ENCODE measurements at places on chromosomes 2 and 18.

GRCh38 chr2:198376677-198377076, 572.3 kb downstream of the PLCL1 start:
- no peak for DNase-seq

- no peak for DNase-seq
These were observed 82.0 kb downstream of the ZNF516 start for GRCh38 chr18:76412818-76413565.

DNA sequence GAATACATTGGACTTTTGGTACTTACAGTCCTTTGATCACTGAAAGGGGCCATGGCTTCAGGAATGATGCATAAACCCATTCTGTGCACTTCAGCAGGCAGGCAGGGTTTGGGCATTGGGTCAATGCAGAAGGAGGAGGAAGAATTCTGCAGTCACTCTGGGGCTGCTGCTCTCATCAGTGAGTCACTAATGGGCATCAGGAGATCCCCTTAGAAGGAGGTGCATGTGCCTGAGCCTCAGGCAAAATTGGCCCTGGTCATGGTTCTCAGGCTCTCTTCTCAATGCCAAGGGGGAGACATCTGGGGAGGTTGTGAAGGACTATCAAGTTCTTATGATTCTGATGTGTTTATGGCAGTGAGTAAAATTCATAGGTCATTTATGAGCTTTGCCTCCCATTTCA, 52.0 kb upstream of the TNP1 start:
- DNase-seq: no peak

DNA sequence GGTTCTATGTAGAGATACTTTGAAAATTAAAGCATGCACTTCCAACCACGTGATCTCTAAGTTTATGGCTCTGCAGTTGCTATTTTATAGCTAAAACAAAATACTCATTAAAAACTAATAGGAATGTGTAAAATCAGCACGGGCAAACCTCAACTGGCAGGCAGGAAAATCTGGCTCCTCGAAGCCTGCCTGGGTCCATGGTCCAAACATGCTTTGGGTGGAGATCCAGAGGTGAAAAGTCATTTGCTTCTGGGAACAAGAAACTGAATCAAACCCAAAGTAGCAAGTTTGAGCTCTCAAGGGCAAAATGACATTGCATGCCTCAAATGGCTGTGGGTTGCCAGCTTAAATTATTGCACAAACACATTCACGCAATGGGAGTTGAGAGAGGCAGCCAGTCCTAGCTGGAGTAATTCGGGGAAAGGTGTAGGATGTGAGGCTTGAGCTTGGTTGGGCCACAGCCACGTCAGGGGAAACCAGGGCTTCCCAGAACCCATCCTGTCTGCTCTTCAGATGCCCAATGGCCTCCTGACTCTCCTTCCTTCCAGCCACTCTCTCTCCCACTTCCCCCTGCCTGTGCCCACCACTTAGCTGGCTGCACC, 75.2 kb upstream of the LCLAT1 start:
- no peak for DNase-seq

DNA sequence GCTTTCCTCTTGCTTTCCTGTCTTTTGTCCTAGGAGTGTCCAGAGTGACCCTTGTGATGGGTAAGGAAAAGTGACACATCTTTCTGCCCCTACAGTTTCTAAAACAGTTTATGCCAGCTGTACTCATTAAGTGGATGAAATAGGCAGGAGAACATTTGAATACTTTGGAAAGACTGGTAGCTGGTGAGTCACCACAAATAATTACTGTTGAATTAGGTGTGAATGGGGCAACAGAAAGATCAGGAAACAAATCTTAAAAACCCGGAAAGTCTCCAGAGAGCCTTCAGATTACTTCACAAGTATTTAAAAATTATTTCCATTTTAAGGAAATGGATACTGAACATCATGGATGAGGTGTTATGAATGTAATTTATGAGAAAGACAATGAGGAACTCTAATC, 278.5 kb downstream of the CLIP4 start:
- no peak for DNase-seq

DNA sequence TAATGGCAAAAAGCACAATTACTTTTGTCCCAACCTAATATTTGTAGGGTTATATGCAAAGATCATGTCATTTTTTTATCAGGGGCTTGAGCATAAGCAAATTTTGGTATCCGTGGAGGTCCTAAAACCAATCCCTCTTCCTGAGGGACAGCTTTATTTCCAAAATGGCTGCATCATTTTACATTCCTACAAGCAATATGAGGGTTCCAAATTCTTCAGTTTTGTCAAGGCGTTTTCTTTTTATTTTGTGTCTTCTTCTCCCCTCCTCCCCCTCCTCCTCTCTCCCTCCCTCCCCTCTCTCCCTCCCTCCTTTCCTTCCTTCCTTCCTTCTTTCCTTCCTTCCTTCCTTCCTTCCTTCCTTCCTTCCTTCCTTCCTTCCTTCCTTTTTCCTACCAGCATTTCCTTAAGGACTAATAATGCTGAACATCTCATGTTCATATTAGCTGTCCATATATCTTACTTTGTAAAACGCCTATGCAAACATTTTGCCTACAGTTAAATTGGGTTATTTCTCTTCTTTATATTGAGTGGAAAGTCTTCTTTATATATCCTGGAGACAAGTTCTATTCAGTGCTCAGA, 881.8 kb downstream of the DCDC2C start:
- DNase-seq: no peak

DNA sequence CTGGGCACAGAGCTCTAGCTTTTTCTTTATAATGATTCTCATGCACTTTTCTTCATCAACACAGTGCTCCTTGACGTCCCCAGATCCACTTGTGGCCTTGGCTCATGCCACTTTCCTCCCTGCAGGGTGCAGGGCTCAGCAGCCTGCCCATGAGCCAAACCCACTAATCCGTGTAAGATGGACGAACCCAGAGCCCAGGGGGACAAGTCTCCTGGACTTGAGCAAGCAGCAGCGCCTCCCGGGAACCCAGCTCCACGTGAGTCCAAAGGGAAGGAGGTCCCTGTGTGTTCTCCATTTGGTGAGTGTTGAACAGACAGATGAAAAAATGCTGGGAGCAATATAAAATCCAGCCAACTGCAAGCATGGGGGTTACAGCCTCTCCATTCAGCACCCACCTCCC, 470.6 kb upstream of the HS6ST1 start:
- no peak for DNase-seq

GRCh38 chr18:31424383-31424988, 23.1 kb upstream of the DSG3 start:
- no peak for DNase-seq

- DNase-seq: no peak
These were observed 77.0 kb downstream of the PDCL3 start for GRCh38 chr2:100639588-100640390.

- DNase-seq: no peak
These were observed at the start of gene DPYSL5 for GRCh38 chr2:26847655-26848335. Gene DPYSL5 (plus strand): TSS chr2:26848132. CDS start chr2:26898500, 50,368 bp downstream.

GRCh38 chr2:81077396-81077795, 772.8 kb upstream of the LRRTM1 start:
- no peak for DNase-seq

DNA sequence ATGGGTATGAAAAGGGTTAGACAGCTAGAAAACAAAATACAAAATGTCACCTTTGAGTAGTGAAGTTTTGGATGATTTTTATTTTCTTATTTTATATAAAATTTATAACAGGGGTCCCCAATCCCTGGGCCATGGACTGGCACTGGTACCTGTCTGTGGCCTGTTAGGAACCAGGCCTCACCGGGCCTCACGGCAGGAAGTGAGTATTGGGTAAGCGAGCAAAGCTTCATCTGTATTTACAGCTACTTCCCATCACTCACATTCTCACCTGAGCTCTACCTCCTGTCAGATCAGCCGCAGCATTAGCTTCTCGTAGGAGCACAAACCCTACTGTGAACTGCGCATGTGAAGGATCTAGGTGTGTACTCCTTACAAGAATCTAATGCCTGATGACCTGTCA, 202.8 kb upstream of the TWIST2 start:
- no peak for DNase-seq

DNA sequence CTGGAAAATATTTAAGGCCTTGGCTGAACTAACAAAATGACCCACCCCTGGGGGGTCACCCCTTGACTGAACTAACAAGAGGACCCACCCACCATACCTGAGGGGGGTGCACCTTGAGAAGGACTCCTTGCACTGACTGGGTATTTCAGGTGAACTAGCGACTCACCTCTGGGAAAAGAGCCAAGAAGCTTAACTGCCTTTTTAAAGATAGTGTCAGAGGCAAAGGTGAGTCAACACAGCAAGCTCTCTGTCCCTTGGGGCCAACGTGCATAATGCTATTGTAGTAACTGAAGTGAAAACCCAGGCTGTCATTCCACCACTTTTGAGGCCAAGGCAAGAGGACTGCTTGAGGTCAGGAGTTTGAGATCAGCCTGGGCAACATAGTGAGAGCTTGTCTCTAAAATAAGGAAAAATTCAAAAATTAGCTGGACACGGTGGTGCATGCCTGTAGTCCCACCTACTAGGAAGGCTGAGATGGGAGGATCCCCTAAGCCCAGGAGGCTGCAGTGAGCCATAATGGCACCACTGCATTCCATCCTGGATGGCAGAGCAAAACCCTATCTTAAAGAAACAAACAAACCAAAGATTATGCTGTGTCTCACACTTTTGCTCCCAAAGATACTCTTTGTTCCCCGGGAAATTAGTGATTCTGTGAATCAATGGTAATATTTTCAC, 36.4 kb upstream of the ZCCHC2 start:
- no peak for DNase-seq

DNA sequence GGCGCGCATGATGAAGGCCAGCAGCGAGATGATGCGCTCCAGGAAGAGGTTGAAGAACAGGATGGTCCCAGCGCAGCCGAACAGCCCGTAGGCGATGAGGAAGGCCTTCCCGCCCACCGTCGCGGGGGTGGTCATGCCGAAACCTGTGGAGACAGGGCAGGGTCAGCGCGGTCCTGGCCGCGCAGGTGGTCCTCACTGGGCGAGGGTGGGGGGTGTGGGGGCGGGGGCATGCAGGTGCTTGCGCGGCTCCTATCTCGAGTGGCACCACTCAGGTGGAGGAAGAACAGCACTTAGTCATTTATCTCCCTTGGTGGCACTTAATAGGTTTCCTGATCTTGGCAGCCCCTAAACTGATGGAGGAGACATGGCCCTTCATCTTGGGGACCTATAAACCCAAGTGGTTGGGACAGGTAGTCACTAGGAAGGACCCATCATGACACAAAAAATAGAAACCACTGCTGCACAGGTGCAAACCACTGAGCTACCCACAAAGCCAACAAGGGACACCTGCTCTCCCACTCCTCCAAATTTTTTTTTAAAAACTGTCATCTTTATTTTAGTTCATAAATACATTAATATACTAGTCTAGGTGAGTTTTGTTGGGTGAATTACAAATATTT, 118.8 kb downstream of the MSH2 start:
- peak; percentile 10 for DNase-seq

GRCh38 chr2:31297751-31298150, 63.8 kb downstream of the EHD3 start:
- no peak for DNase-seq

GRCh38 chr2:241036397-241036963, 38.1 kb downstream of the SNED1 start:
- peak; percentile 18 for DNase-seq

- DNase-seq: no peak
These were observed 3.2 kb downstream of the NOTO start for GRCh38 chr2:73205611-73206010.

- DNase-seq: no peak
These were observed 78.4 kb downstream of the MAPK4 start for GRCh38 chr18:50638016-50638883.

DNA sequence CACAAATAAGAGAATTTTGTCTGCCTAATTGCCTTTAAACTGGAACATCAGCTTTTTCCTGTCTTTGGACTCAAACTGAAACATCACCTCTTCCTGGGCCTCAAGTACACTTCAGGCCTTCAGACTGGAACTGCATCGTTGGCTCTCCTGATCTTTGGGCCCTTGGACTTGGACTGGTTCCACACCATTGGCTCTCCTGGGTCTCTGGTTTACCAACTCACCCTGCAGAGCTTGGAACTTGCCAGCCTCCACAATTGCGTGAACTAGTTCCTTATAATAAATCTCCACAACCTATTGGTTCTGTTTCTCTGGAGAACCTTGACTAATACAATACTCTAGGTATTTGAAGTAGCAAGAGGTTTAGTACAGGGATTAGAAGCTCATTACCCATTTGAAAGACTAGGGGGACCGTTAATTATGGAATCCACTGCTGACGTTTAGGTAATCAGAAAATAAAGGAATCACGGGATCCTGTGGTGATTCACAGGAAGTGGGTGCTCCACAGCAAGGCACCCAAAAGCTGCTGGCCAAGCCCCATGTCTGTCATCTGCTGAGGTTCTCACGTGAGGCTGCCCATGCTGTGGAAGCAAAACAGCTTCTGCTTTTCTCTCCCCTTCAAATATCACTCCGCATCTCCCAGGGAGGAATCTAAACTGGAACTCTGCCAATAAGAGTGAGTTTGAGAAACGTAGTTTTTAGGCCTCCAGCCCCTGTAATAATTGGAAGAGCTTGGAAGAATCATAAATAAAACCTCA, 20.0 kb upstream of the SGPP2 start:
- no peak for DNase-seq

- no peak for DNase-seq
These were observed 137.6 kb downstream of the TNS1 start for GRCh38 chr2:217864963-217865772.
